ENCODE measurements at places on chromosomes 6 and 20.

DNA sequence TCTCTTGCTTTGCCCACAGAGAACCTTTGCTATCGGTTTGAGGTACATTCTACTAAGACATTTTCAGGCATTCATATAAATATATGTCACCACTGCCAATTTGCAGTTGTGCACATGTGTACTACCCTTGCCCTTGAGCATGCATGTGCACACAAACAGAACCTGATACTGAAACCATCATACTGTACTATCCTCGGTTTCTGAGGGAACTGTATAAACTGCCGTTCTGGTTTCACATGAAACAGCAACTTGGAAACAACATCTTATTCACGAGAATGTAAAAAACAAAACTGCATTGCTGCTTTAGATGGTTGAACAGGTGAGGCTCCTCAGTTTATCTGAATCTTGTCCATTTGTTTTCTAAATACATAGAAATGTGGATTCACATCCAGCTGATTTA lies 151.2 kb upstream of the TMEM170B start:
- DNase-seq = no peak

GRCh38 chr6:18510644-18511033 lies 123.5 kb downstream of the RNF144B start:
- DNase-seq = no peak

- DNase-seq = no peak
Observed at GRCh38 chr6:168078943-168079405, at the start of gene FRMD1. TSS of gene FRMD1 (minus strand) at chr6:168079212. CDS start at chr6:168079094, 118 bp downstream.

GRCh38 chr6:138078491-138078890 lies 28.7 kb downstream of the PERP start:
- no peak for DNase-seq

- no peak for DNase-seq
Observed at GRCh38 chr20:20261159-20261558, 106.7 kb upstream of the INSM1 start.

DNA sequence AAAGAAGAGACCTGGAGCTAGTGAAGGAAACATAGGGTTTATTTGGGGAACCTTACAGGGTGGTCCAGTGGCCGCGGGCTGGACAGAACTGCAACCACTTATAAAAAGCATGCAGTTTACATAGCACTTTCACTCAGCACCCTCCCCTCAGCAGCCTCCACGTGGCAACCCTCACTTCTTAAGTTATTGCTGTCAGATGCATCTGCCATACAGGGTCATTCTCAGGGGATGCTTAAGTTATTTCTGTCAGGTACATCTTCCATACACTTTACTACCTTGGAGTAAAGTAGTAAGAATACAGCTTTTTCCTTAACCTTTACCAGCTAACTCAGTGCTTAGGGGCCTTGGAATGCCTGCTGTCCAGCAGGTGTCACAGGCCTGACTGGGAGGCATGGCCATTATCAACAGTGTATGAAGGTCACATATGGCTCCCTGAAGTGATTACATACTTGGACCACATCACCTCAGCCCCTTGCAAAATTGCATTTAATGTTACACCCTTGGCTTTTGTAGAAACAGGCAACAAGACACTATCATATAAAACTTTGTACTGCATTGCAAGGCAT lies 2.0 kb upstream of the NOL7 start:
- no peak for DNase-seq

DNA sequence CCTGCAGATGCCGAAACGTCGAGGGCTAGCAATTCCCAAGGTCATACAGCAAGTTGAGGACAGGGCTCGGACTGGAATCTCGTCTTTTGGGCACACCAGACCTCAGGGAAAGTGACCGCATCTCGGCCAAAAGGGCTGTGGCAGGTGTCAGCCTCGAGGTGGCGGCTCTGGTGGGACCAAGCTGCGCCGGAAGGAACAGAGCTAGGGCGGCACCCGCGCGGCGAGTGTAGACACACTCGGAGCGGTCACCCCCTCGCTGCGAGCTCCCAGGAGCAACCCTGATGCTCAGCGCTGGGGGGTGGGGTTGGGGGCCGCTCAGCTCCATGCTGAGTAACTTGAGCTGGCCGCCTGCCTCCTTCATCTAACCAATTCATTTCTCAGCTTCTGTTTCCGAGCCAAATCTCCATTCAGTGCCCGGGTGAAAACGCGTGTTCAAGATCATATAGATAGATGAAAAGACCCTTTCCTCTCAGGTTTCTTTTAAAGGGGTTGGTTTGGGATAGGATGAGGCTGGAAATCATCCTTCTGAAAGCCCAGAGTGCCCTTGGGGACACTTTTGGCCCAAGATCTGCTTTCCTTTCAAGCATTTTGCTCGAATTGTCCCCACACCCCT lies 2.2 kb upstream of the TUBB2B start:
- DNase-seq = no peak

GRCh38 chr6:137727216-137727765 lies 139.8 kb upstream of the TNFAIP3 start:
- DNase-seq = no peak

- no peak for DNase-seq
Observed at GRCh38 chr6:80789912-80790570, 683.6 kb downstream of the BCKDHB start.

DNA sequence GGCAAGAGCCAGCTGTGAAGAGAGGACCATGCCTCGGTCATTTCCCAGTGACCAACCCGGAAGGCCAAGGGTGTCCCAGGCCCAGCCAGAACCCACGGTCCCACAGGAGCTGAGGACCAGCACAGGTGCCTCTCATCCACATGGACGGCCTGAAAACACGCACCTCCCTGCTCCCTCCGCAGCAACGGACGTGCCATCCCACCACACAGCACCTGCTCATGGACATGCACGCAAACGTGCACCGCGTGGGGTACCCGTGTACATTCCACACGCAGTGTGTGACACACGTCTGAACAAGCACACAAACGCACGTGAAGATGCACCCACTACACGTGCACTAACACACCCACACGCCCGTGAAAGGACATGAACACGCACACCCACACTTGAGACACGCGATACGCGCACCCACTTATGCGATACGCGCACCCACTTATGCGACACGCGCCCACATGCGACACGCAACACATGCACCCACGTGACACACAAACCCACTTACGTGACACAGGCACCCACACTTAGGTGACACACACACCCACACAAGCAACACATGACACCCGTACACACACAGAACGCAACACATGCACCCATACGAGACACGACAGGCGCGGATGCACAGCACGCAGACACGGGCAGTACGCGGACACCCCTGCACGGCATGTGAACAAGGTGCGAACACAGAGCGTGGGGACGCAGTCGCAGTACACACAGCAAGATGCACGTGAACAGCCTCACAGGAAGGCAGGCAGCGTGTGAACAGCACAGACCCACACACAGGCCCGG lies 30.1 kb downstream of the LAMA5 start:
- DNase-seq = no peak

DNA sequence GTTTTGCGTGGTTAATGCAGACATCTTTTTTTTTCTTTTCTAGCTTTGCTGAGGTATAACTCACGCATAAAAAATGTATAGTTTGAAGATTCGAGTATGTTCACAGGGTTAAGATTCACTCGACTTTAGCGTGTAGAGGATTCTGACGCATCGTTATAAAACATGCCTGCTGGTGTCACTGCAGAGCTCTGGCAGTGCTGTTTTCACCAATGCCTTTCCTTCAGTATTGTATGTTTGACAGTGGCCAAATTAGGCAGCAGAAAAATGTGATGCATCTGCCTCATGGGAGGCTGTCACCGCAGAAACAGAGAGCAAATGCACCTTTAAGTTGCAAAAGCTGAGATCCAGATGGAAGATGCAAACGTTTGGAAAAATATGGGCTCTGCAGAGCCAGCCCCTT lies 18.0 kb upstream of the SIRPB2 start:
- DNase-seq = no peak
